HFFc6 (cell line): ENCODE measurements at places on chromosomes 4 and X. TPM values are rescaled to one million over a fixed set of nuclear protein-coding genes. Genes with fewer than 3 reads are reported as not detected.

DNA sequence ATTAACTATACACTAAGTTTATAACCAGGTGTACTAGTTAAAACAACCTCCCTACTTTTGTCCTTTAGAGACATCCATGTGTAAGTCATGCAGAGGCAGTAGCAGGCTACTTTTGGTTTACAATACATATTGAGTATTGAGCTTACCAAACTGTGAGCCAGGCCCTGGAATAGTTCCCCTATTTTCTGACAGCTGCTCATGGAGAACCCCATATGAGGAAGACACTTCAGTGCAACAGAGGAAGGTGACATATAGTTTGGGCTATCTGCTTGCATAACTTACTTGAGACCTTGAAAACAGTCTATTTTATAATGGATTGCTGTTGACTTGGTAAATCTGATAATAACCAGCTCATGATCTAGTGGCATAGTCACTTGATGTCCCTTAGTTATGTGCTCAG is 190.5 kb downstream of the SH3BGRL start:
- H3K4me1 ChIP-seq, result no peaks in the 10 kb centered on the region
- no peak for DNase-seq
- no peaks in the 10 kb centered on the region for H3K36me3 ChIP-seq
- no peak overlapping the region for H3K4me3 ChIP-seq
- H3K27ac ChIP-seq, result no peak overlapping the region

DNA sequence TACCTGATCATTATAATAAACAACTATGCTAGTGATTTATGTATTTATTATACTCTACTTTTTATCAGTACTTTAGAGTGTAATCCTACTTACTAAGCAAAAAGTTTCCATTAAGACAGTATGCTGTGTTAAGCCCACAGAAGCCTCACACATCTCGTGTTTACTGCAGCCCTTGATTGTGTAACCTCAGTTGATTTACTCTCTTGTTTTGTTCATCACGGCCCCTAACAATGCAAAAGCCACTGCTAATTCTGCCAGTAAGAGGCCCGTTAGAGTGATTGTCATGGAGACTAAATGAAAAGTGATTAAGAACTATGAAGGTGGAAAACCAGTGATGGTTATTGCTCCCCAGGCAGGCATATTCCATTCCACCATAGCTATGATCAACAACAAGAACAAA is 436.2 kb downstream of the SPOCK3 start:
- H3K27me3 ChIP-seq, result no peaks in the 10 kb centered on the region
- no peak for DNase-seq
- H3K4me3 ChIP-seq, result no peak overlapping the region
- no peak overlapping the region for H3K27ac ChIP-seq
- H3K4me1 ChIP-seq, result no peaks in the 10 kb centered on the region

MAGEC3 gene
- total RNA-seq, result not detected in 3 replicates

DNA sequence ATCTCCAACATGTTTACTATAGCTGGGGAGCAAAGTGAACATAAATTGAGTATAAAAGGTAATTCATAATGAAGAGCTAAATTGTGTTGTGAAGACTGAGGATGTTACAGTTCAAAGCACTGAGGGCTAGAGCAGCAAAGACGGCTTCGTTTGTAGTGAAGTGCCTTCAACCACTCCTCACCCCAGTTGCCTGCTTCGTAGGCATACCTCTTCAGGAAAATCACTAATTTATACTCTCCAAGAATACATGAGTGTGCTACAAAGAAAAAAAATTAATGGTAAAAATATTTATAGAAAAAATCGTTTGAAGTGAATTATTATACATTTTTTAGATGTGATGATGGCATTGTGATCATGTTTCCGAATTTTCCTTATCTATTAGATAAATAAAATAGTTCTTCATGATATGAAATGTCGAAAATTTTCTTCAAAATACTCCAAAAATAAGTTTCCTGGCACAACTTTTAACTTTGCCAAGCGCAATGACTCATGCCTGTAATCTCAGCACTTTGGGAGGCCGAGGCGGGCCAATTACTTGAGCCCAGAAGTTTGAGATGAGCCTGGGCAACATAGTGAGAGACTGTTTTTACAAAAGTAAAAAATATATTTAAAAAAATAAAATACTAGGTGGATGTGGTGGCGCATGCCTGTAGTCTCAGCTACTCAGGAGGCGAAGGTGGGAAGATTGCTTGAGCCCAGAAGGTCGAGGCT is 41.6 kb downstream of the ZFP42 start:
- H3K27ac ChIP-seq, result no peak overlapping the region
- H3K4me1 ChIP-seq, result no peaks in the 10 kb centered on the region
- H3K27me3 ChIP-seq, result no peaks in the 10 kb centered on the region
- H3K4me3 ChIP-seq, result no peak overlapping the region
- no peak for DNase-seq
- no peaks in the 10 kb centered on the region for H3K36me3 ChIP-seq

- H3K27me3 ChIP-seq, result no peaks in the 10 kb centered on the region
- no peak overlapping the region for H3K27ac ChIP-seq
- DNase-seq, result no peak
- H3K4me3 ChIP-seq, result no peak overlapping the region
Measured at GRCh38 chrX:3520982-3521381, 174.5 kb upstream of the MXRA5 start.

GRCh38 chr4:188439641-188440311 is 300.5 kb downstream of the TRIML1 start:
- H3K27ac ChIP-seq, result no peak overlapping the region
- no peak for DNase-seq
- no peak overlapping the region for H3K4me3 ChIP-seq
- H3K36me3 ChIP-seq, result no peaks in the 10 kb centered on the region

DNA sequence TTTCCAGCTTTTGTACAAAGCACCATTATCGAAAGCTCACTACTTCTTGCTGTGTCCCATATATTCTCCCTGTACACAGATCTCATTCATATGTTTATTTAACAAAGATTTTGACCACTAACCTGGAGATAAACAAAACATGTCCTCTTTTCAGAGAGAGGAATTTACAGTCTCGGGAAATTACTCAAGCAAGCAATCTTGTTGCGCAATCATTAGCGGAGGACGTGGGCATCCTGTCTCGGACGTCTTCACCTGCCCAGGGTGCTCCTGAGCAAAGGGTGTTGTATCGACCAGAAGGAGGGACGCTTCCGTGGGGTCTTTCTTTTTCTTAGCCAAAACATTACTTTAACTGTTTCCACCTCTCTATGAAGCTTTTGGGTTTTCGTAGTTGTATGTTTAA is 66.5 kb upstream of the CLCN4 start:
- no peaks in the 10 kb centered on the region; the same call in 1 of the 2 replicates for H3K4me1 ChIP-seq
- H3K36me3 ChIP-seq, result peaks cover 15% of the 10 kb centered on the region; the same call in 1 of the 2 replicates
- no peak for DNase-seq
- H3K4me3 ChIP-seq, result no peak overlapping the region
- no peaks in the 10 kb centered on the region for H3K27me3 ChIP-seq
- no peak overlapping the region for H3K27ac ChIP-seq

- H3K36me3 ChIP-seq, result no peaks in the 10 kb centered on the region
- no peaks in the 10 kb centered on the region for H3K4me1 ChIP-seq
- no peak overlapping the region for H3K4me3 ChIP-seq
- H3K27me3 ChIP-seq, result no peaks in the 10 kb centered on the region
- H3K27ac ChIP-seq, result no peak overlapping the region
Measured at GRCh38 chrX:27162496-27162895, 300.6 kb downstream of the PPP4R3C start.

CENPVL2 gene
- not detected in 2 replicates for total RNA-seq

GRCh38 chr4:53752124-53752523 is 160.8 kb upstream of the LNX1 start:
- no peaks in the 10 kb centered on the region for H3K27me3 ChIP-seq
- H3K4me3 ChIP-seq, result no peak overlapping the region
- H3K36me3 ChIP-seq, result peaks cover 10% of the 10 kb centered on the region; the same call in 1 of the 2 replicates
- H3K4me1 ChIP-seq, result no peaks in the 10 kb centered on the region

SSX4B gene
- total RNA-seq, result not detected in 3 replicates

NPY5R gene
- total RNA-seq, result not detected in 3 replicates

SRPX gene
- total RNA-seq, result 9.6 to 45.2 TPM (median 11.6 TPM) in 3 replicates

ASB9 gene
- 0.43 to 1.1 TPM (median 0.84 TPM) in 3 replicates for total RNA-seq

- H3K27me3 ChIP-seq, result no peaks in the 10 kb centered on the region; the same call in 1 of the 2 replicates
- H3K4me1 ChIP-seq, result peaks cover 60% of the 10 kb centered on the region
- H3K27ac ChIP-seq, result no peak overlapping the region
- H3K36me3 ChIP-seq, result peaks cover 1% of the 10 kb centered on the region
Measured at GRCh38 chrX:122584981-122585380, 599.1 kb upstream of the GRIA3 start.

CCDC110 gene
- total RNA-seq, result 0.07 TPM in 1 of 3 replicates, not detected in the others

DNA sequence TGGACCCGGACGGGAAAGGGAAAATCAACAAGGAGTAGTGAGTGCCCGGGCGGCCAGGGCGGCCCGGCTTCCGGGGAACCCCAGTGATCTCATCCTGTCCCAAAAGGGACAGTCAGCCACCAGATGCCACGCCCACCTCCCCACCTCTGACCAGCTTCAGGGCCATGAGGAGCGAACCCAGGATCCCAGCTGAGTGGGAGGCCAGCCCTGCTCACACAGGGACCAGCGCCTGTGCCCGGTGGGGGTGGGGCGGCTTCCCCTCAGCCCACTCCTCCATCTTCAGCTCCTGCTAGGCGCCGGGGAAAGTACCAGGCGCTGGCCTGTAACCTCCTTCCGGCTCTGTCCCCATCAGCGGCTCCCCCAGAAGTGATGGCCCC is 6.2 kb downstream of the MYL5 start:
- H3K4me1 ChIP-seq, result no peaks in the 10 kb centered on the region
- H3K27me3 ChIP-seq, result peaks cover 2% of the 10 kb centered on the region; the same call in 1 of the 2 replicates
- H3K4me3 ChIP-seq, result no peak overlapping the region
- no peaks in the 10 kb centered on the region for H3K36me3 ChIP-seq
- DNase-seq, result no peak
- H3K27ac ChIP-seq, result no peak overlapping the region

HMX1 gene
- total RNA-seq, result not detected in 3 replicates

GRCh38 chr4:8029689-8030088 is 90.0 kb upstream of the AFAP1 start:
- H3K27me3 ChIP-seq, result peaks cover 20% of the 10 kb centered on the region
- H3K27ac ChIP-seq, result no peak overlapping the region
- DNase-seq, result no peak

GRCh38 chr4:47337893-47338292 is 125.6 kb downstream of the COMMD8 start:
- no peak overlapping the region for H3K4me3 ChIP-seq
- no peak for DNase-seq
- H3K27me3 ChIP-seq, result peaks cover 2% of the 10 kb centered on the region; the same call in 1 of the 2 replicates
- H3K4me1 ChIP-seq, result peaks cover 8% of the 10 kb centered on the region

- no peak overlapping the region for H3K4me3 ChIP-seq
- H3K36me3 ChIP-seq, result no peaks in the 10 kb centered on the region
- H3K4me1 ChIP-seq, result no peaks in the 10 kb centered on the region
Measured at GRCh38 chr4:121339824-121340223, 41.0 kb downstream of the QRFPR start.

DNA sequence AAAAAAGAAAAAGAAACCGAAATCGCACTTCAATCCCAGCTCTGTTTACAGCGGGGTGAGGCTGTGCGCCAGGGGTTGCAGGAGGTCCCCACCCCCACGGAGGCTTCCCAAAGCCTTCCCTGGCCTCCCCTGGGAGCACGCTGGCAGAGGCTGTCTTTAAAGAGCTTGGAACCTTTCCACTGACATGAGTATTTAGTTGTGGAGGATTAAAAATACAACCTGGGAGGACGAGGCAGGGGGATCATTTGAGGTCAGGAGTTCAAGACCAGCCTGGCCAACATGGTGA is 69.1 kb downstream of the PPP2R2C start:
- peaks cover 48% of the 10 kb centered on the region for H3K27me3 ChIP-seq
- H3K4me1 ChIP-seq, result no peaks in the 10 kb centered on the region
- H3K36me3 ChIP-seq, result no peaks in the 10 kb centered on the region
- no peak for DNase-seq
- no peak overlapping the region for H3K4me3 ChIP-seq

ABCG2 gene
- 0.13 to 0.21 TPM (median 0.20 TPM) in 3 replicates for total RNA-seq

DNA sequence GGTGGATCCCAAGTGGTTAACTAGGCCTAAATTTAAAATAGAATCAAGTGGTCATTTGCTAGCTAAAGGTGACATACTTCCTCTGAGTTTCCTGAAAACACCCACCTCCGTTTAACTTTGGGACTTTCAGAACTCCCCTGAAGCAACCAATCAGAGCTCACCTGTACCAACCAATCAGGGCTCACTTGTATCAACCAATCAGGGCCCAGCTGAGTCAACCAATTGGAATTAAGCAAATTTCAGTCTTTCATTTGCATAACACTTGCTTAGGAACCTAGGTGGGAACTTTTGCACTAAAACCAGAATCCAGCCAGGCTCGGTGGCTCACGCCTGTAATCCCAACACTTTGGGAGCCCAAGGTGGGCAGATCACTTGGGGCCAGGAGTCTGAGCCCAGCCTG is 15.9 kb downstream of the GPC4 start:
- H3K36me3 ChIP-seq, result no peaks in the 10 kb centered on the region
- H3K27ac ChIP-seq, result no peak overlapping the region
- H3K27me3 ChIP-seq, result no peaks in the 10 kb centered on the region
- H3K4me1 ChIP-seq, result no peaks in the 10 kb centered on the region

DNA sequence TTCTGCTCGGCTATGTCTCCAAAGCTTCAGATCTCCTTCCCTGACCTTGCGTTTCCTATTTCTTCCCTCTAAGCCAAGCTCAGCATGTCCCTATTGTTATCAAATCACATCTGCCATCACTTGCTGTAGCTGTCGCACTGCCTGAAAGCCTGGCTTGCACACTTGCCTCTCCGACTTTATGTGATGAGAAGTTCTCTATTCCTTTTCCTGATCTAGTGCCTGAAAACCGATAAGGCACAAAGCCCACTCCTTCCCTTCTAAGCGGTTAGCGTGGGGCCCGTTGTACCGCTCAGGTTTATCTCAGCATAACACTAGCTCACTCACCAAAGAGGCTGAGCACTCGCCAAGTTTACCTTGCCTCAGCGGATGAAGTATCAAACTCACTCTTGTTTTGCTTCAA is 816 bp downstream of the NMU start:
- no peaks in the 10 kb centered on the region for H3K36me3 ChIP-seq
- H3K4me3 ChIP-seq, result no peak overlapping the region
- no peak for DNase-seq
- H3K4me1 ChIP-seq, result peaks cover 6% of the 10 kb centered on the region; the same call in 1 of the 2 replicates

- H3K36me3 ChIP-seq, result no peaks in the 10 kb centered on the region; the same call in 1 of the 2 replicates
- no peak overlapping the region for H3K27ac ChIP-seq
- DNase-seq, result no peak
- H3K4me1 ChIP-seq, result no peaks in the 10 kb centered on the region
- H3K27me3 ChIP-seq, result no peaks in the 10 kb centered on the region
Measured at GRCh38 chr4:44162538-44163270, 285.9 kb downstream of the KCTD8 start.

DNA sequence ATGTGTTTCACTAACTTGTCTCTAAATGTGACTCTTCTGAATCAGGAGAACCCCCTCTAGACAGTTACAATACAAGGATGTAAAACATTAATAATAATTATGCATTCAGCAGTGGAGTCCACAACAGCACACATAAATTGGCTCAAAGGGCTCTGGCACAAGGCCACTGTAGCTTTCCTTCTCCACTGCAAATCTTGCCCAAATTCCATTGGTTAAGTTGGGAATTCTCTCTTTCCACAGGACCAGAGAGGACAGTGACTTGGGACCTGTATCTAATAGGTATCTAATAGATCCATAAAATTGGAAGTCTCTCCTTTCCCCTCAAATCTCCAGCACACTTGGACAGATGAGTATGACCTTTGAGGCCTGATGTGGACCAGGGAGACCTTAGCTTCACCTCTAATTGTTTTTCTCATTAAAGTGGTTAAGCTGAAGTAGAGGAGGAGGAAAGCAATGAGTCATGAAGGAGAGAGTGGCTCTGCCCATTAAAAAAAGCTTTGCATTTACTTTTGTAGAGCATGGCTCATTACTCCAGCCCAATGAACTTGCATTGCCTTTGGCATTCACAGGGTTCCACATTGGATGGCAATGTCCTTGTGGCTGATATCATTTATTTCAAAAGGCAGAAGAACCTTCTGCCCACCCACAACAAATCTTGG is 72.3 kb upstream of the SH3RF1 start:
- peaks cover 65% of the 10 kb centered on the region for H3K4me1 ChIP-seq
- H3K36me3 ChIP-seq, result no peaks in the 10 kb centered on the region
- H3K4me3 ChIP-seq, result no peak overlapping the region
- peak; percentile 42 for DNase-seq
